ENCODE measurements at places on chromosomes 5 and 9. TPM values are rescaled to one million over a fixed set of nuclear protein-coding genes. Genes with fewer than 3 reads are reported as not detected.

The MYMK gene
- total RNA-seq = not detected

DNA sequence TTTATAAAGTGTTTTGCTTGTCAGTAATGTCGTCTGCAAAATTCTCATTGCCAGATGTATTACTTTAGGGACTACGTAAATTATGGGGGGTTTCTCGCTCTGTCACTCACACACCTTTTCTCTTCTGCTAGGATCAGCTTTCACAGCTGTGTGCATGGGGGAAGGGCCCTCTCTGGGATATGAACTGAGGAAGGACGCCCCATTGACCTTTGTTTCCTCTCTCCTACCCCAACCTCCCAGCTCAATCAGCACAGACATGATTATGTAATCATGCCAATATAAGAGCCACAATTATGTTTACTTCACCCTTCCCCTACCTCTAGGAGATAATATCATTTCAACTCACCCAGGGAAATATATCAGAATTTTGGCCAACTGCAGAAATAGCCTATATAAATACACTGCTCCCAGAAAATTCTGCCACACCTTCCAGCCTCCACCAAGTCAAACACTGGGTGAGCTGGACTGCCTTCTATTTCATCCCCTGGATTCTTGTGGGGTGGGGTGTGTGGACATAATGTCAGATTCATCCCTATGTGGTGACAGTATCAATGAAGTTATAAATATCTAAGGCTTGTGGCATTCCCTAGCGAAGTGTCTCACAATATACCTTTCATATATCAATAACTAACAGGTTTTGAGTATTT lies 12.6 kb upstream of the SEMA5A start:
- DNase-seq = no peak

GRCh38 chr9:134781591-134782302 lies 98.9 kb upstream of the FCN2 start:
- peak; percentile 34 for DNase-seq

- DNase-seq = peak; percentile 35
Measured at GRCh38 chr9:127598839-127599549, 13.1 kb upstream of the STXBP1 start.

DNA sequence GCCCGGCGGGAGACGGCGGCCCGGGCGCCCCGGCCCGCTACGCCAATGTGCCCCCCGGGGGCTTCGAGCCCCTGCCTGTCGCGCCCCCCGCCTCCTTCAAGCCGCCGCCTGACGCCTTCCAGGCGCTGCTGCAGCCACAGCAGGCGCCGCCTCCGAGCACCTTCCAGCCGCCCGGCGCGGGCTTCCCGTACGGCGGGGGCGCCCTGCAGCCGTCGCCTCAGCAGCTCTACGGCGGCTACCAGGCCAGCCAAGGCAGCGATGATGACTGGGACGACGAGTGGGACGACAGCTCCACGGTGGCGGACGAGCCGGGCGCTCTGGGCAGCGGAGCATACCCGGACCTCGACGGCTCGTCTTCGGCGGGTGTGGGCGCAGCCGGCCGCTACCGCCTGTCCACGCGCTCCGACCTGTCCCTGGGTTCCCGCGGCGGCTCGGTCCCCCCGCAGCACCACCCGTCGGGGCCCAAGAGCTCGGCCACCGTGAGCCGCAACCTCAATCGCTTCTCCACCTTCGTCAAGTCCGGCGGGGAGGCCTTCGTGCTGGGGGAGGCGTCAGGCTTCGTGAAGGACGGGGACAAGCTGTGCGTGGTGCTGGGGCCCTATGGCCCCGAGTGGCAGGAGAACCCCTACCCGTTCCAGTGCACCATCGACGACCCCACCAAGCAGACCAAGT lies 723 bp downstream of the SNX18 start:
- peak; percentile 21 for DNase-seq

DNA sequence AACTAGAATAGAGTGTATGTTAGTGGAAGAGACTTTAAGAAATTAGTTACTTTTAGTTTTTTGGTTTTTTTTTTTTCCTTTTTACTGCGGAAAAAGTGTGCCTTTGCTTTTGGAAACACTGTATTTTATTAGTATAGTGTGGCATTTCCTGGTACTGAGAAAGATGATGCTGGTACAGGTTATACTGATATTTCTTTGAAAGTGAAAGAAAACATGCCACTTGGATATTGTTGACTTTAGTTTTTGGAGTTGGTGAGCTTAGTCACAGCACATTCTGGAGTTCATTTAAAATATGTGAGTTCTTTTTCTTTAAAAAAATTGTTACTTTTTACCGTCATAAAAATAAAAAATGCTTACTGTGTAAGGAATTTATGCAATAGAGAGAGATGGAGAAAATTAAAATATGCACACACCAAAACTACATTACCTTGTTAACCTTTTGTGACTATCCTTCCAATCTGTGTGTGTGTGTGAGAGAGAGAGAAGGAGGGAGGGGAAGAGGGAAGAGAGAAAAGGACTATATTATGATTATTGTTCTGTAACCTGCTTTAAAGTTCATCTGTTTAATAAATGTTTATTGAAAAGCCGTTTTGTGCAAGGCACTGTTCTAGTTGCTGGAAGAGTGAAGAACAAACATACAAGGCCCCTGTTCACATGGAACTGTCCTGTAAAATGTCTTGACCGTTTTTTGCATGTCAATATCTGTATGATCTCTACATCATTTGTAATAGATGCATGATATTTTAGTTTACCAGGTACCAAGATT lies 1.9 kb downstream of the UGCG start:
- peak; percentile 68 for DNase-seq

- DNase-seq = no peak
Measured at GRCh38 chr5:6995115-6995514, 281.9 kb downstream of the TENT4A start.

DNA sequence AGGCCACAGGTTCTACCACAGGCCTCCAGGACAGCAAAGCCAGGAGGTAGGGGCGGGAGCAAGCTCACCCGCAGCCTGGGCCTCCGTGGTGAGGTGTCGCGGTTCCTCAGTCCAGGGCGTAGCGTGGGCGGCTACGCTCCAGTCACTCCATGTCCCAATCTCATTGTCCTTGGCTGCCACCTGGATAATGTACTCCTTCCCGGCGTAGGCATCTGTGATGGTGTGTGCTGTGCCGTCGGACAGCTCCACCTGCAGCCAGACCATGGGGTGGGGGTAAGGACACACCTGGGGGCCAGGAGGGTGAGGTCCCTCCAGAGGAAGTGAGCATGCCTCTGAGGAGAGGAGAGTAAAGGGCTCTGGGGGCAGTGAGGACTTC lies 29.8 kb upstream of the ENHO start:
- DNase-seq = no peak

GRCh38 chr5:6843335-6843734 lies 130.1 kb downstream of the TENT4A start:
- no peak for DNase-seq

- no peak for DNase-seq
Measured at GRCh38 chr5:168848569-168848968, 269.4 kb upstream of the PANK3 start.

DNA sequence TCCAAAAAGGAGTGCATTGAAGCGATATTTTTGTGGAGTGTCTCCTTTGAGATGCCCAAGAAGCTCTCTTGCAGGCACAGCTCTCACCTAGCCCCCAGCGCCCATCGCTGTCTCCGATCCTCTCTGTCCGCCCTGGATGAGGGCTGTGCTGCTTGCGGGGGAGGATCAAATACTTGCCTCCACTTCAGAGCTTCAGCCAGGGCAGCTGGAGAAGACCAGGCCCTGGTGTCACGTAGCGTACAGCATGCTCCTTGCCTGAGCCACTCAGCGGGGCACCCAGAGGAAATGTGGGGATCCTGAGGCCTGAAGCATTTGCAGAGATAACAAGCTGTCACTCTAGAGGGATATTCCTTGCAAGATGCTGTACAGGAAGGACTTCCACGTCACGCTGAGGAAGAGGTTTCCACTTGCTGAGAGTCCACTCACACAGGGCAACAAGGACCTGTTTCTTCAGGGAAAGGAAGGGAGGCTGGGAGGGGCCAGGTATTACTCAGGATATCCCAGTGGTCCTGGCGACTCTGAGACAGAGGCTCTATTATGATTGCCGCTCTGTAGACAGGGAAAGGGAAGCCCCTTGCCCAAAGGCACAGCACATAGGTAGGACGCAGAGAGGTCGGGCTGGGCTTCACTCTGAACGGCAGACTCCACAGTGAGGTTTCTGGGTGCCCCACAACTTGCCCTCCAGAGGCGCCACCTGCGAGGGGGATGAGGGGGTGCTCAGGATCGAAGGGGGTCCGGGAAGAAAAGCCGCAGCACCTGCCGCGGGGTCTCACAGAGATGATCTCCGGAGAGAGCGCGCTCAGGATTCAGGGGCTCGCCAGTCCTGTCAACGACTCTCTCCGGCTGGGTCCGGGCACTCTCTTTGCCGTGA lies 64.0 kb downstream of the CRB2 start:
- DNase-seq = no peak

The ACER2 gene
- 1.4 TPM for total RNA-seq

DNA sequence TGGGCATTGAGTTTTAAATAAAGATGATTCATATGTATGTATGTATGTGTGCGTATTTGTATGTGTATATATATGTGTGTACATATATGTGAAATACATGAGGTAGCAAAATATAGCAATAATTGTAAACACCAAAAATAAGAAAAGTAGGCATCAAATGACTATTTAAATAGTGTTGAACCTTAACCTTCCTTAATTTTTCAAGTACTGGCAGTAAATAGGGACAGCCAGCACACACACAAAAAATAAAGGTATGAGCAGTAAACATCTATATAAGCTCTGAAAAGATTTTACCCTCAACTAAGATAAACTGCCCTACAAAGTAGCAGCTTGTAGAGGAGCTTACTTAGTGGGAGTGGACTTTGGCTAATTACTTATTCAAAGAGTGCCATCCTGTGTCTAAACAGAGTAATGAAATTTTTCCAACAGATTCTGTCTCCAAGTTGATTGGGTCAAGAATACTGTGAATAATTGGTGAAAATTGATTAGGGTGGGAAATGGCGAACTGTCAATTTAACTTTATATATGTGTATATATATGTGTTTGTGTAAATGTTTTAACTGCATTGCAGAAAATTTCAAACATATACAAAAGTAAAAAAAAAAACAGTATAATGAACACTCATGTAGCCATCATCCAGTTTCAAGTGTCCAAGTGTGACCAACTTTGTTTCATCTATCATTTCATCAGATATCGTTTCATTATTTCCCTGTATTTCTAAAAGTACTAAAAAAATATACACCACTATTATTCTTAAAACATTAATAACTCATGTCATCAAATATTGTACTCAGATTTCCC lies 2.0 kb upstream of the ADAMTS6 start:
- DNase-seq = peak; percentile 76

DNA sequence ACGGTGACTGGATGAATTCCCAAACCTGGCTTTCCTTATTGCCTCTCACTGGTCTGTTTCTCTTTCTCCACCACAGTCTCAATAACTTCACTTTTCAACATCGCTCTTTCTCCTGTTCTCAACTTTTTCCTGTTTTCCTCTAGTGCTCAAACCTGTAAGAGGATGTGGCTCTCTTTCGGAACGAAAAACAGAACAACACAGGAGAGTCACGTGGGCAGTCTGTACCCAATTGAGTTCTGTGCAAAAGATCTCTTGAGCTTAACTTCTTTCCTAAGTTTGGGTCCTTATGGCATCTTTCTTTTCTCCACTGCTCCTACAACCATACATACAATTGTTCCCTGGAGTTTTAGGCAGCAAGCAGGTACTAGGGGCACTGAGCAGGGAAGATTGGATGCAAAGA lies 8.9 kb downstream of the HAVCR1 start:
- no peak for DNase-seq

DNA sequence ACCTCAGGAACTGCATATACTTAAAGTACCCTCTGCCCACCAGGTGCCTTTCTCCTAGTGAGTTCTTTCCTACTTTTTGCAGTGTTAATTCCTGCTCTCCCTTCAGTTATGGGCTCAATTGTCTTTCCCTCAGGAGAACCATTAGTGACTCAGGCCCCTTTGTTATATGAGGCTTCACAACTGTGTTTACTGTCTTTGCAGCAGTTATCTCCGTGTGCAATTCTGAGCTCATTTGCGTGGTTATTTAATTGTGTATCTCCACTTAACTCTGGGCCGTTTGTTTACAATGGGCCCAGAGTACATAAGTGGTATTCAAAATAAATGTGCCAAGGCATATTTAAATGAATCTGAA lies 9.6 kb downstream of the FBXO38 start:
- DNase-seq = no peak

GRCh38 chr5:76333571-76333970 lies 69.5 kb upstream of the IQGAP2 start:
- DNase-seq = no peak

DNA sequence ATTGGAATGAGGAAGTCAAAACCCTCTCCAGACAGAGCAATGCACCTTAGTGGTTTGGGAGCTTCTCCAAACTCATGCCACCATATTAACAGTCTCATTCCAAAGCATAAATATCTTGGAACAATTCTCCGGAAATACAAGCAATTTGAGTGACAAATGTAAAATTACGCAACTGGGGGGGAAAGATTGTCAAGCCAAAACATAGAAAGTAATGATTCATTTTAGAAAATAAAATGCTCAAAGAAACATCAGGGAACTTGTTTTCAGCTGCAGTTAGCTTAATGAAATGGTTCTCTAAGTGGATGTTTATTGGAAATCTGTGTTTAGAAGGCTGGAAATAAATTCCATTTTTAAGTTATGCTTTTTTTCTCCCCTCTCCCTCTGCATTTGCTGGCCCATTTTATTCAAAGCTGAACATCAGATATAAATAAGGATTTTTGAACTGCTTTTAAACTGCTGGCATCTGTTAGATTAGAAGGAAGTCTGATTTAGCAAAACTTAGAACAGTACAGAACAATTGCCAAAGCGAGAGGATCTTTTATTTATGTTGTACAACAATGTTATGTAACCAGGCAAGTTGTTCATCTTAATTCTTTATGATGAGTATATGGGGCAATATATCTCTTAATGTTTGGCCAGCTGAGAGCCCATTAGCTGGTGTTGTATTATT lies 551.9 kb downstream of the PRELID2 start:
- no peak for DNase-seq

The BTNL9 gene
- 0.48 TPM for total RNA-seq

- DNase-seq = no peak
Measured at GRCh38 chr9:135098400-135099105, 11.1 kb downstream of the OLFM1 start.

The CEP72 gene
- 8.9 TPM for total RNA-seq

GRCh38 chr9:79700607-79701360 lies 129.0 kb downstream of the TLE4 start:
- DNase-seq = no peak

- DNase-seq = no peak
Measured at GRCh38 chr9:123620239-123620638, 264.2 kb downstream of the CRB2 start.

DNA sequence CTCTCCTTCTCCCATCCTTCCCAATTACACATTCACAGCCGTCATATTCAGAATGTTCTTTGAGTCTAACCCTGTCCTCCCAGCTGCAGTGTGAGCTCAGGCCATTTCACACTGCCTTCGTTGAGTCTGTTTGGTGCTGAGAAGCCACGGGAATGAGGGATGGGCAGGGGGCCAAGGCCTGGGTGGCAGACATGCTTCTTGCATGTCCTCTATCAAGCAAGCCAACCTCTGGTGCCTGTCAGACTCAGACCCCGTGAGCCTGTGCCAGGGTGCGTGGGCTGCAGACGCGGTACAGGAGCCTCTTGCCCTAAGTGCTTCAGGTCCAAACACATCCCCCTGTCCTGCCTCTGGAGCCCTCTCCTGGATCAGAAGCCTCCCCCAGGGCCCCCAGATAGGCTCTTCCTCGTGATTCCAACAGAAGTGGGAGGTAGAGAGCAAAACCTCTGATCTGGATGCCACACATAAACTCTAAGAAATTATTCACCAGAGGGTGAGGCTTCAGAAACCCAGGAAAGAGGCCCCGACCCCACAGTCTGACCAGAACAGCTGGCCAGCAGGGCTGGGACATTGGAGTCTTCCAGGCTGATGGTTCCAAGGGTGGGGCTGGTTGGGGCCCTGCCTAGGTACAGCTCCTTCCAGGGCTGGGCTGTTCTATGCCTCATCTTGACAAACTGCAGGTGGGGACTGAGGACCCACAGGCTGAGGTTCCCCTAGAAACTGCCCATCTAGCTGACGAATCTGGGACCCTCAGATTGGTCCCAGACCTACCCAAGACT lies 46.7 kb upstream of the CDKN2AIPNL start:
- no peak for DNase-seq

Measured in SK-MEL-5 (cell line).